ENCODE measurements at places on chromosomes 12 and 14.

DNA sequence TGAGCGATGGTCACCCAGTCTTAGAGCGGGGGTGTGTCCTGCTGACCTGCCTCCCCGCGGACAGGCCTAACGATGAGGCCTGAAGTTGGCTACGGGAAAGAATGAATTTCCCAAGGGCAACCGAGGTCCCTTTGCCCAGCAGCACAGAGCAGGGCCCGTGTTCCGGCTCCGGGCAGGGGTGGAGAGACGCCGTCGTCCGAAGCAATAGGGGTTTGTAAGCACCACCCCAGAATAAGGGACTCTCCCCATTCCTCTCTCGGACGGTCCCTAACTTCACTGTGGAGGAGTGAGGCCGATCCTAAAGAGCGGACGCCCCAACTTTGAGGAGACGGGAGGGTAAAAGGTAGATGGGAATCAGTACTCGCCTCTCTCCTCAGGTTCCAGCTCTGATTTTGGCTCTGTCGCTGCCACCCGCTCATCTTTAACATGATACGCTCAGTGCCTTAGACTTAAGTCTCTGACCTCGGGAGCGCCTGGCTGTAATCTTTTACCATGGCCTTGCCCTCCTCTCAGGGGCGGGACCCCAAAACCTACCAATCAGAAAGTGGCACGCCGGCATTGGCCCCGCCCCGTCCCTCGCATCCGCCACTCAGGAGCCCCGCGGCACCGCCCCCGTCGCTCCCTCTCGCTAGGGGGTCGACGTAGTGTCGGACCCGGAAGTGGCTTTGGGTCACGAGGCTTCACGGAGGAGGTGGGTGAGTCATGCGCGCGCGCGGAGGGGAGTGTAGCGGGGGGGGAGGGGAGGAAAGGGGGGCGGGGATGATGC, at the start of gene DDIT3:
Gene DDIT3 (minus strand): TSS at position 462 of the 766 bp plus-strand sequence. CDS start 3,108 bp downstream, outside the sequence.
- peak; percentile 100 for DNase-seq

DNA sequence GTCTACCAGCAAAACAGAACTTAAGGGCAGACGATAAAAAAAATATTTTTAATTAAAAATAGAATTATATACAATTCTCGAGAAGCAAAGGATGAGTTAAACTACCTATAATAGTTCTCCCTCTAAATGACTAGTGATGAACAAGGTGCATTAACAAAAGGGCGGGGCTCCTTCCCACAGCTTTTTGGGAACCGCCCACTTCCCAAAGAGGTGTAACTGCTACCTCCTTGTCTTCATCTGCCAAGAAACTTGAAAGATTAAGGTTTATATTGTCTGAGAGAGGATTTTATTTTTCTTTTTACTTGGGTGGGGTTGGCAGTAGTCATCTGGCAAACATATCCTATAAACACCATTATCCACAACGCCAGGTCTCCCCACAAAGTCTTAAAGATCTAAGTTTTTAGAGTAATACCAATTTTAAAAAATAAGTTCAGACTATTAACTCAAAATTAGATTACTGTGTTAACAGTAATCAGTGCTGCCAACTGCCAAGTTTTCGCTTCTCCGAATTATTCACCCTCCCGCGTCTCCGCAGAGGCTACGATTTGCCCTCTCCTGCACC, 938 bp downstream of the RALGAPA1 start:
- no peak for DNase-seq

GRCh38 chr12:83121897-83122622, 435.4 kb downstream of the TMTC2 start:
- no peak for DNase-seq

- DNase-seq = no peak
These were observed 1630.4 kb upstream of the SEL1L start for GRCh38 chr14:83164016-83164415.

- DNase-seq = no peak
These were observed 181.2 kb downstream of the PRKCH start for GRCh38 chr14:61502459-61503093.

DNA sequence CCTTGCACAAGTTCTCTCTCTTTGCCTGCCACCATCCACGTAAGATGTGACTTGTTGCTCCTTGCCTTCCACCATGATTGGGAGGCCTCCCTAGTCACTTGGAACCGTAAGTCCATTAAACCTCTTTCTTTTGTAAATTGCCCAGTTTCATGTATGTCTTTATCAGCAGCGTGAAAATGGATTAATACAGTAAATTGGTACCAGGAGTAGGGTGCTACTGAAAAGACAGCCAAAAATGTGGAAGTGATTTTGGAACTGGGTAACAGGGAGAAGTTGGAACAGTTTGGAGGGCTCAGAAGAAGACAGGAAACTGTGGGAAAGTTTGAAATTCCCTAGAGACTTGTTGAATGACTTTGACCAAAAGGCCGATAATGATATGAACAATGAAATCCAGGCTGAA, 27.9 kb downstream of the STYK1 start:
- no peak for DNase-seq

DNA sequence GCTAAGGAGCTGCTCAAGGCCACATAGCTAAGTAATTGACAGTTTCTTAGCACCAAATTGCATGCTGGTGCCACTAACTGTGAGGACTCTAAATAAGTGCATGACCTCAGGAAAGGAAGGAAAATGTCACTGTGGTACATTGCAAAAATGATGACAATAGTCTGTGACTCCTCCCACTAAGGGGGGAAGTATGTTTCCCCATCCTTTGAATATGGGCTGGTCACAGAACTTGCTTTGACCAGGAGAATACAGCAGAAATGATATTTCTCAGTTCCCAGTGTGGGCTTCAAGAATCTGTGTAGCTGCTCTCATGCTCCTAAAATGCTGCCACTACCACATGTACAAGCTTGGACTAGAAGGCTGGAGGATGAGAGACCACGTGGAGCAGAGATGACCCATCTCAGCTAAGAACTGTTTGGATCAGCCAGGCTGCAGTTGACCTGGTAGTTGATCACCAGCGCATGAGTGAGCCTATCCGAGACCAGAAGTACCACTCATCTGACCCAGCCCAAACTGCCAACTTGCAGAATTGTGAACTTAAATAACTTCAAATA, 42.2 kb upstream of the NOS1 start:
- no peak for DNase-seq

GRCh38 chr12:92745856-92746550, 43.2 kb downstream of the PLEKHG7 start:
- peak; percentile 1 for DNase-seq

DNA sequence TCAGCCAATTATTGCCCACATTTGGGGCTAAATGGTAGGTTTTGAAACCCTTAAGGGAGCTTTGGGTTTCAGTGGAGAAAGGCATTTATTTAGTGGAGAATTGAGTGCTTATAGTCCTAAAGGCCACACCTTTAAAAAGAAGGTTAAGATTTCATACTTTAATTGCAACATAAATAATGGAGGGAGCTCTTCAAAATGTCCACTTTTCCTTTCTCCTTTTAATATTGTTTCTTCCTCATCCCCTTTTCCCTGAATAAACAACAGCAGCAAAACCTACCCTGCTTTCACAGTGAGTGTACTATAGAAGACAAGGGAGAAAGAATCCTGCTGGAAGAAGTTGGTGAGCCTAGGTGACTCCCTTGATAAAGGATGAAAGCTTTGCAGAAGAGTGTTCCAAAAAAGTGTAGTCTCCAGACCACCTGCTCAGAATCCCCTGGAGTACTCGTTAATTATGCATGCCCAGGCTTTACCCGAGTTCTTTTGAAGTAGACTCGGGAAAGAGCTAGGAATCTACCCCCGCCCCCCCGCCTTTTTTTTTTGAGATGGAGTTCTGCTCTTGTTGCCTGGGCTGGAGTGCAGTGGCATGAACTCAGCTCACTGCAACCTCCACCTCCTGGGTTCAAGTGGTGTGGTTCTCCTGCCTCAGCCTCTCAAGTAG, 11.5 kb upstream of the EID3 start:
- DNase-seq = no peak

DNA sequence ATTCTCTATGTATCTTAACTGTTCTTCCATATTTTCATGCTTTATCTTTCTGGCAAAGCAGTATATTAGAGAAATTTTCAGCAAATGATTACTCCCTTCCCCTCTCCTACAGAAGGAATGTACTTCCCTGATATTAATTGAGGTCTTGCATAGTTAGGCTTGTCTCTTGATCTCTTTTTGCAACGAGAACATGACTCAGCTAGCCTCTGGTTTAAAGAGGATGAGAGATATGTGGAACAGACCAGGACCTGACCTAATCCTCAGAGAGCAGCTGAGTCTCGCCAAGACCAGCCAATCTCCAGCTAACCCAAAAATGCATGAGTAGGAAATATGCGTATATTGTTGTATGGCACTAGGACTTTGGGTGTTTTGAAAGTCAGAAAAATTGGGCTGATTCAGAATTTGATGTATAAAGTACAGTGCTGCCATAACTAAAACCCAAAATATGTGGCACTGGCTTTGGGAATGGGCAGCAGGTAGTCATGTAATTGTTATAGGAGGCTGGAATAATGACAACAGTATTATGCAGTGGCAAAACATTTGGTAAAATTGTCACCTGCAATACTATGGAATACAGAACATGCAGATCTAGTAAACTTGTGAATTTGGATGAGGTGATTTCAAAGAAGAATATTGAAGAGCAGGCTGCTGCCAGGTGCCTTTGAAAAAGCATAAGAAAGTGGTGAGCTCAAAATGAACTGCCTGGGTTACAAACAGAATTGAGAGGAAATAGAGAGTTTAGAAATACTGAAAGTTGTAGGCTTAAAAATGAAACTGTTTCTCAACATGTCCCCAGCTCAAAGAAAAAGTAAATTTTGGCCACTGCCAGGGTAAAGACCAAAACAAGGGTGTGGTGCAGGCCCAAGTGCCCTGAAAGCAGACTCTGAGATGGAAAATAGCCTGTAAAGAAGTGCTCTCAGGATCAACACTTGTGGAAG, 9.3 kb upstream of the USP15 start:
- no peak for DNase-seq

DNA sequence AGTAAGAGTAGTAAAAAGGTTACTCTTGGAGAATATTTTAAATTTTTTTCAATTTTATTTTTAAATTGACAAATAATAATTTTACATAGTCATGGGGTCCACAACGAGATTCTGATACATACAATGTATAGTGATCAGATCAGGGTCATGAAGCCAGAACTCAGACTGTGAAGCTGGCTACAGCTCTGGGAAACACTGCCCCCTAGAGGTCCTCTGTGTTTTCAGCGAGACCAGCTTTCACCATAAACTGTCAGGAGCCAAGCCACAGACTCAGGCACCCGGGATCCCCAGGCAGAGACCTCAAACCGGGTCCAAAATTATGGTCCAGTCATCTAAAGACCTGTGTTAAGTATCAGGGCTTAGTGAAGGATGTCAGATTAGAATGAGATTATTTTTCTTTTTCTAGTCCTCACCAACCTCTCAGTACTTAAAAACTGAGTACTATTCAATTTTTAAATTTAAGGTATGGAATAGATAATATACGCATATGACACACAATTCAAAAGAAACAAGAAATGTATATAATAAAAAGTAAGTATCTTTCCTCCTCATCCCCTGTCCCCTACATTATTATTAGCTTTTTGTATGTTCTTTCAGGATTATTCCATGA, 397.1 kb downstream of the MDGA2 start:
- DNase-seq = no peak
